ENCODE measurements at places on chromosomes 1 and 21. TPM values are rescaled to one million over a fixed set of nuclear protein-coding genes. Genes with fewer than 3 reads are reported as not detected.

The NES gene
- total RNA-seq, result 54.7 TPM

The ELAPOR1 gene
- 5.6 TPM for total RNA-seq

The EPHA2 gene
- total RNA-seq, result 44.8 TPM

The INPP5B gene
- 44.8 TPM for total RNA-seq

The COQ8A gene
- 30.6 TPM for total RNA-seq

- DNase-seq, result no peak
These were observed 8.2 kb downstream of the NBPF1 start for GRCh38 chr1:16605213-16605525.

DNA sequence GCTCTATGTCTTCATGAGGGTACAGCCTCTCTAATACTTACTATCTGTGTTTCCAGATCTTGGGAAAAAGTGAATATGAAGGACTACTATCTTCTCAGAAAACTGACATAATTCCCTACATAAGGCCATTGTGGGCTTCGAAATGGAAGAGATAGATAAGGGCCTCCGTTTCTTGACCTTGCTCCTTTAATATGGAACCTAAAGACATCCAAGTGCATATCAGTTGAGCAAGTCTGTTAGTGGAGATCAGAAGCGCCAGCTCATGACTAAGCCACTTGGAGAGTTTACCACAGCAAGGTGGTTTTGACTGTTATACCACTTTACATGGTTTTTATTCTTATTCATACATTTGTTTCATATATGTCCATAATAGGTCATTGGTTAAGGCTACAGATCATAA lies 35.3 kb upstream of the FCER1A start:
- DNase-seq, result no peak

DNA sequence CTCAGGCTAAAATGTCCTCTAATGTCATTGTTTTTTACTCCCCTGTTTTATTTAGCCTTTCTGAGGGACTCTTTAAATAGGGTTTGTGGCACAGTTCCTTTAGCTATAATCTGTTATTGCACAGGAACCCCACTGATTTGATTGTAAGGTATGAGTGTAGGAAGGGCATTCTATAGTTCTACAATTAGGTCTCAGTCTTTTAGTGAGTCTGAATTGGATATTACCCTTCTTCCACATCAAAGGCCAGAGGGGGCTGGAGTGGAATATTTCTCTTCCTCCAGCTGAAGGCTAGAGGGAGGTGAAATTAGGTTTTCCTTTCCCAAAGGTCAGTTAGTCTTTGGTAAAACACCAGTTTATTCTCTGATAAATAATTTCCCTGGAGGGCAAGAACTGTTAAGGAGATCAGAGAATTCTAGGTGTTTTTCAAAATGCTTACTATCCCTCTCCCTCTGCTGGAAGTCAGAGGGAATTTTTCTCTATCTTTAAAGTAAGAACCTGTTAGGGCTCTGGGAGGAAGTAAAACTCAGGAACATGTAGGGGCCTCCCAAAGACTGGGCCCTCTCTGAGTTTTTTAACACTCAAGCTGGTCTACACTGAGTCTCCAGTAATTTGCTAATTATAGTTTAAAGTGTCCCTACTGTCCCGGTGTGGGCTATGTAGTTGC lies 176.3 kb upstream of the ZNHIT6 start:
- DNase-seq, result no peak

DNA sequence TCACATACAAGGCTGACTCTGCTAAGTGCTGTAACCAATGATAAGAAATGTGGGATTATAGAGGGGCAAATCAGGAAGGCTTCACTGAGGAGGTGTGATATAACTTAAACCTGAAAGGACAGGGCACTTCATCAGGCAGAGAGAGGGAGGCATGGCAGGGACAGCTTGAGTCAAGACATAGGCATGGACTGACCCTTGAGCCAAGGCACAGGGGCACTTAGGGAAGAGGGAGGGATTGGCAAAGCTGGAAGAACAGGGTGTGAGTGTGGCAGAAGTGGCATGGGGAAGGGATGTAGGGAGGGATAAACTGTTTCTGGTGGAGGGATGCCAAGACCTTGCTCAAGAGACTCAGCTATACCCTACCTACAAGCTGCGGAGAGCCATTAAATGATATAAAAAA lies 81.3 kb downstream of the PLXNA2 start:
- DNase-seq, result no peak

- DNase-seq, result no peak
These were observed 1.6 kb downstream of the SLC30A1 start for GRCh38 chr1:211577277-211577818.

DNA sequence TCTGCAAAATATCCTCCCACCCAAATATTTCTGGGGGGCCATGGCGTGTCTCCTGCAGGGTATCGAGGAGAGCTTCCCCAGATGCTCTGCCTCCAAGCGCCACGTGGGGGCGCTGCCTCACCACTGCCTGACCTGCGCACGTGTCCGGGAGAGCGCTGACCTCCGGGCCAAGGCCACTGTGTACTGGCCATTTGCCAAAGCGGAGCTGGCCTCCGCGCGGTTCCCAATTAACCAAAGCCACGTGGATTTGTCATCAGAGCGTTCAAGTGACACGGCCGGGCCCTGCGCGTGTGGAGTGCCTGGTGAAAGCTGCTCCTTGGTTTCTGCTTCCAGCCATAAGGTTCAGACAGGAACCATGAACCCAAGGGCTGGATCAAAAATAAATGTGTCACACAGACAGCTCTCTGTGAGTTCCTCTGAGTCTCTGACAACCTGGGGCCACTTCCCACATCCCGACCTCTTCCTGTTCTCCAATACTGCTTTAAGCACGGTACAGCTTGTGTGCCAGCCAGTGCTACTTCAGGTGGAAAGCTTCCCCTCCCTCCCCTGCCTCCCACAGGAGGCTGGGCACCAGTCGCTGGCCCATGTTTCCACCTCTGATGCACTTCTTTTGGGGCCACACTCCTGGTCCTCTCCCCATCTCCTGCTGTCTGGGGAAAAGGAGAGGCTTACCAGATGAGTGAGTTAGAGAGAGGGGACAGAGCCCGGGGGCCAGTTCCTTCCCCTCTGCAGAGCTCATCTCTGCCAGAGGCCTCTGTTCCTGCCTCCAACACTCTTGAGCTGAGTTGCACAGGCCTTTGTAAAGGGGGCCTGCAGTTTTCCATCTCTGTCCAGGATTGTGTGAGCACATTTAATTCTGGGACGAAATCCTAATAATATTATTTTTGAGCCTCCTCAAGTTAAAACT lies 26.1 kb downstream of the ZP4 start:
- DNase-seq, result peak; percentile 85

DNA sequence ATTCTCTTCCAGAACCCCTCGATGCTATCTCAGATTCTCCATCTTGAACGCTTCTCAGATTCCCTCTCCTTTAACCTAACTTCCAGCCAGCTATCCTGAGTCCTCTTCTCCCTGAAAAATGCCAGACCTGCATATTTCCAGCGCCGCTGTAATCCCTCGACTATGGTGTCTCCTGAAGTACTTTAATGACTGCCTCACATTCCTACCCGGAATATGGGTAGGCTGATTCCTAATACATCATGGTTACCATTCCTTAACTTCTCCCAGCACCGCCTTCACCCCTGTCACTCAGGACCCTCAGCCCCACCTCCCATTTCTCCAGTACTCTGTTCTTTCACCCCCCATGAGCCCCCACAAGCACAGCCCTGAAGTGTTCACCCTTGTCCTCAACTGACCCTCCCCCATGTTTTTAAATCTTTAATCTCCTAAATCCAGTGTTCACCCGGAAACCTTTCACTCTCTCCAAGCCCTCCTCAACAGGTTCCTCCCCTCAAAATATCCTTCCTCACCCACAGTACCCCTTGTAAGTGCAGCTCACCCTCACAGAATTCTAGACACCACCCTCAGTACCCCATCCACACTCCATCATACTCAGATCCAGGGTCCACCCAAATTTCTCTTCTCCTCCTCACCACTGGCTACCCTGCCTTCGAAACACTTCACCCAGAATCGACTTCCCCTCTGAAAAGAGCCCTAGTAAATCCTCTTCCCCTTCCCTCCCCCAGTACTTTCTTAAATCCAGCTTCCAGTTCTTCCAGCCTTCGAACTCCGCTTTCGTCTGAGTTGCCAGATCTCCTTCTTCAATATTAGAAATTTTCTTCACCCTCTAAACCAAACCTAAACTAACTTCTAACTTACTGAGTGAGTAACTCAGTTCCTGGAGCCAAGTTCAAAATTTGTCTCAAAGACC lies 922 bp downstream of the CPT2 start:
- DNase-seq, result no peak

GRCh38 chr1:211259638-211260126 lies 516 bp downstream of the RCOR3 start:
- DNase-seq, result peak; percentile 83

DNA sequence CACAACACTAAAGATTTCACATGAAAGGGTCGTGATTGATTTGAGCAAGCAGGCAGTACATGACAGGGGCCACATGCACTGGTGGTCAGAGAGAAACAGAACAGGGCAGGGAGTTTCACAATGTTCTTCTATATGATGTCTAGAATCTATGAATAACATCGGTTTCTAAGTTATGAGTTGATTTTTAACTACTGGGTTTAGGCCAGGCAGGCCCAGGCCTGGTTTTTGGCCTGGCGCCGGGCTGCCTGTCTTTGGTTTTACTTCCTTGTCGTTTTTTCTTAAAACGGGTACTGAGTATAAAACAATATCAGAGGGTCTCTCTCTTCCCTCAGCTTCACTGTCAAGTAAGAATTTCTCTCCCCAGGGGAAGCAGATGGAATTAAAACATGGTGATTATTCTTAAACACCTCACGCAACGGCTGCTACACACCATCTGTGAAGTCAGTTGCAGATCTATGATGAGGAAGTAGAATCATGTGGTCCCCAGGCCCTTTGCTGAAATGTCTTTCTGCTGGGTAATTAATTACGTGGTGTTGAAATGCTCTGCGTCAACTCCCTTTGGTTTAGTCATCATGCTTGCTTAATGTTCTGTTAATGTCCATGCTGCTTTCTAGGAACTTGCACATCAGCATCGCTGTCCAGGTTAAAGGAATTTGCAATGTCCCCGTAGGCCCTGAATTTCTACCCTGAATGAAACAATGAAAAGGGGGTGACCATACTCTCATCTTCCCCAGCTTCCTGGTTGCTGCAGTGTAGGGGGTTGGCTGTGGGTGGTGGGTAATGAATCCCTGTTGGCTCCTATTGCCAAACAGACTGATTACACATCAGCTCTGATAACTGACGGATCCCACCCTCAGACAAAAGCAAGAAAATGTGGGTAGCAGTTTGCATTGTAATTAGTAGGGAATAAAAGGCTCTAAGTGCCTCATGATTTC lies 70.3 kb downstream of the SERINC2 start:
- no peak for DNase-seq

DNA sequence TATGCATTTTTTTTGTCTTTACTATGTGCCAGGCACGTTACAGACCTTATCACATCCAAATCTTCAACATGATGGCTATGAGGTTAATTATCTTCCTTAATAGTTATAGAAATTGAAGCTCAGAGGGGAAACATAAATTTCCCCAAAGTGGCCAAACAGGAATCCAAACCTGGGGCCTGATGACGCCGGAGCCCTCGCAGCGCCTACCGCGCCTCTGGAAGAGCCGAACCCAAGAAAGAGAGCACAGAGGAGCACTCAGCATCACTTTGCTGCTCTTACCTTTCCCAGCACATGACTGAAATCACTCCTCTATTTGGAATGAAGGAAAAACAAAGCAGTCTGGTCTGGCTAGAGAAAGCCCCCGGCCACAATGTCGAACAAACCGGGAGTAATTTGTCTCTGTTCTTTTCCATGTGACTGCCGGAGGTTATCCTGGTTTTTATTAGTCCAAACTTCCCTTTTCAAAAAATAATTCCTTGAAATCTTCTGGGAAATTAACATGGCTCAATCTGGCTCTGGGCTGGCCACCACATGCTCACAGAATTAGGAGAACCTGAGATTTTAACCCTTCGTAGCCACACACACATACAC lies 195.5 kb downstream of the ADSS2 start:
- DNase-seq, result no peak

GRCh38 chr1:185813401-185813979 lies 79.3 kb downstream of the HMCN1 start:
- no peak for DNase-seq

- no peak for DNase-seq
These were observed 191.6 kb downstream of the HUNK start for GRCh38 chr21:32064281-32064910.

DNA sequence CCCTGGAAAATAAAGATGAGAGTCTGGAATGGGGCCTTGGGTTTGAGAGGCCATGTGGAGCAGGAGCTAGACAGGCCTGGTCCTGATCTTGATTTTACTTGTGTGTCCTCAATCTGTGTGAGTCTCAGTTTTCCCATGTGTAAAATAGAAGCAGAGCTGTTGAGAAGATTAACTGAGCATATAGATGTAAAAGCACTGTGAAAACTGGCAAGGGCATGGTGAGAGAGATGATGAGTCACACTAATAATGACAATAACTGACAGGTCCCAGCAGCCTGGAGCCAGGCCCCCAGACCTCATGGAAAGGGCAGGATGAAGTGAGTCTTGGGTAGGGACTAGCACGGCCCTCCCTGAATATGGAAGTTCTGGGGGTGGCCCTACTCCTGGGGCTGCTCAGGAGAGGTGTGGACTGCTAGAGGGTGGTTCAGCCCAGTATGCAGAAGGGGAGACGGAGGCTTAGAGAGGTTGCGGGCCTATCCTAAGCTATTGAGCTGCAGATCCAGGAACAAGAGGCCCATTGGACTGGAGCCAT lies 2.8 kb upstream of the AHDC1 start:
- DNase-seq, result no peak

GRCh38 chr21:34865400-34866241 lies 183.5 kb downstream of the RUNX1 start:
- DNase-seq, result peak; percentile 81

- no peak for DNase-seq
These were observed 257.2 kb downstream of the PLPP3 start for GRCh38 chr1:56322211-56322610.

- DNase-seq, result no peak
These were observed 8.6 kb downstream of the PRKACB start for GRCh38 chr1:84152649-84153056.

DNA sequence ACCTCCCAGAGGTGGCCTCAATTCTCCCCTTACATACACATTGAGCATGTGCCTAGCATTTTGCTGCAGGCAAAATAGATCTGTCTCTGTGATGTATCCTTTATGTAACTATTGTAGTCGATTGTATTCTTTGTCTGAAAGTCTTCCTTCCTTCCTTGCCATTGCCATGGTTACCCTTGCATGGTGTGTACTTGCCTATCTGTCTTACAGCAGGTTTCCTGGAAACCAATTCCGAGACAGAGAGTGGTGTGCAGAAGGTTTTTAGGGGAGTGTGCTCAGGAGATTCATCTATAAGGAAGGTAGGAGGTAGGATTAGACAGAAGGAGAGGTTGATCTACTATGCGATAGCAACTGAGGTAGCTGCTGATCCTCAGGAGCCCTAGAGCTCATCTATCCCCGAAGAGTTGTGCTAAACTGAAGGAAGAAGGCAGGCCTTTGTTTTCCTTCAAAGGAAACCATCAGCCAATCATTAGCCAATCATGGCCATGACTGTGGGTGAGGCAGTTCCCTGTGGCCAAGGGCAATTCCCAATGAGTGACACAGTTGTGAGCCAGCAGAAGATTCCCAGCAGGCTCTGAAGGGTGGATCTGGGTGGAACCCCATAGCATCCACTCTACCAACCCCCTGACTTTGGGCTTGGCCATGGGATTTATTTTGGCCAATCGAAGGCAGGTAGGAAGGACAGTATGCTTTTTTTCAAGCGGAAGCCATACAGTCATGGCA lies 15.0 kb downstream of the CITED4 start:
- no peak for DNase-seq
